ENCODE measurements at places on chromosomes 7 and 10.
A peak's percentile ranks its signal among the peaks of the same experiment; 100 is the strongest.

DNA sequence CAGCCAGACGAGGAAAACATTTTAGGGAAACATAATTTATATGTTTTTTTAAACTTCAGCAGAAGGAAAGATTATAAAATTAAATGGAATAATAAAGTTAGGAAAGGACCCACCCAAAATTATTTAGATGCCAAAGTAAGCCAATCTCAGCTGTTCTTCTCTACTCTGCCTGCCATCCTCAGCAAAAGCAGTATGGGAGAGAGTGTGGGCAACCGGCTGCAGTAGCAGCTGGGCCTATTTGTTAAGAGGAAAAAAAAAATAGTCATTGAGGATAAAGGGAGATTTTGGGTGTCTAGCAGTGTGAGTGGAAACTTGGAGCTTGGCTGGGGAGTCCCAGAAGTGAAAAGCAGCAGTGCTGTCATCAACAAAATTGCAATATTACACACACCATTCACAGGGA, 15.4 kb downstream of the SEMA3E start:
- DNase-seq, result no peak

DNA sequence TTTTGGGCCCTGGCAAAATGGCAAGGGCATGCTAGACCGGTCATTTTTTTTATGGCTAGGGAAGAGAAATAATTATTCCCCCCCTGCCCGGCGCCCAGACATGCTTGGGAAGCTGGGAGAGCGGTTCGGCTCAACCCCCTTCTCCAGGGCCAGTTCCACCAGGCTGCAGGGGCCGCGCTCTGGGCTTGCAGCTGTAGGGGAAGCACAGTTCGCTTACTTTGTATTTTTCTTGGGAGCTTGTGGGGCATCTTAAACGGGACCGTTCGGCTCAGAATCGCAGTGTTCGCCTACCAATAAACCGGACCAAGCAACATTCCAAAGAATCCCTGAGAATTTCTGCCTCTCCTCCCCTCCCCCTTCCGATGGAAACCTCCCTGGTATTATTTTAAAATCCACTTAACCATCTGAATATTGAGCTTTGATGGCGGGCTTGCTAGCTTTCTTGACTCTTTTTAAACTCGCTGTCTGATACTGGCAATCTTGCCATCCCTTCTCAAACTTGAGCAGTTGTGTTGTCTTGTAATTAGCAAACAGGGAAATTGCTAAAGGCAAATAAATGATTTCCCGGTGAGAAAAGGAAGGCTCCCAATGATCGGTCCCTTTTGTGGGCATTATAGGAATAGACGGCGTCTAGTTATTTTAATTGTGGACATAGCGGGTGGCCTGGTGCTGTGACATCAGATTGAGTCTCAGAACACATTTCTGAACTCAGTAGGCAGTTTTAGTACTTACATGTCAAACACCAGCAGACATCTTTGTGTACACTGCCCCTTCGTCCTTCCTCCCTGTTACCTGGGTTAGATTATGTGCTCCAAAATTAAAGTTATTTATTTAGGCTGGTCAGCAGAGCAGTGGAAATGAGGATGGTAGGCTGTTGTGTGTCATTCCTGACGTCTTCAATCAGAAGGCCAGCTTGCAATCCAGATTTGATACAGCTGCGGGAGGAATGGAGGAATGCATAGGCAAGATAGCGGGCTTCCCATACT, 3.4 kb downstream of the TCF7L2 start:
- peak; percentile 76 for DNase-seq

DNA sequence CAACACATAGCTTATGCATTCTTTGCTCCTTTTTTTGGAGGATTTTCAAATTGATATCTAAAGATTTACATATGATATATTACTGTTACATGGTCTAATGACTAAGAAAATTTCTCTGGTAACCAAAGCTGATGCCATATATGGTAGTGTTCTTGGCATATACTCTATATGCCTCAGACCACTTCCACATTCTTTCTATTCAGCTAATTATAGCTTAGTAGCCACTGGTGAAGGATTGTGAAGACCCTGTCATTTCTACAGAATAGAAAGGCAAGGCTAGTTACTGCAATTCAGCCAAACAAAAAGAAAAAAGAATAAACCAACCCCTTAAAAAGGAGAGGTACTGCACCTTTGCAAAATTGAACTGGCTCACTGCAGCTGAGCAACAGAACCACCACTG, 3.7 kb downstream of the PURB start:
- no peak for DNase-seq

DNA sequence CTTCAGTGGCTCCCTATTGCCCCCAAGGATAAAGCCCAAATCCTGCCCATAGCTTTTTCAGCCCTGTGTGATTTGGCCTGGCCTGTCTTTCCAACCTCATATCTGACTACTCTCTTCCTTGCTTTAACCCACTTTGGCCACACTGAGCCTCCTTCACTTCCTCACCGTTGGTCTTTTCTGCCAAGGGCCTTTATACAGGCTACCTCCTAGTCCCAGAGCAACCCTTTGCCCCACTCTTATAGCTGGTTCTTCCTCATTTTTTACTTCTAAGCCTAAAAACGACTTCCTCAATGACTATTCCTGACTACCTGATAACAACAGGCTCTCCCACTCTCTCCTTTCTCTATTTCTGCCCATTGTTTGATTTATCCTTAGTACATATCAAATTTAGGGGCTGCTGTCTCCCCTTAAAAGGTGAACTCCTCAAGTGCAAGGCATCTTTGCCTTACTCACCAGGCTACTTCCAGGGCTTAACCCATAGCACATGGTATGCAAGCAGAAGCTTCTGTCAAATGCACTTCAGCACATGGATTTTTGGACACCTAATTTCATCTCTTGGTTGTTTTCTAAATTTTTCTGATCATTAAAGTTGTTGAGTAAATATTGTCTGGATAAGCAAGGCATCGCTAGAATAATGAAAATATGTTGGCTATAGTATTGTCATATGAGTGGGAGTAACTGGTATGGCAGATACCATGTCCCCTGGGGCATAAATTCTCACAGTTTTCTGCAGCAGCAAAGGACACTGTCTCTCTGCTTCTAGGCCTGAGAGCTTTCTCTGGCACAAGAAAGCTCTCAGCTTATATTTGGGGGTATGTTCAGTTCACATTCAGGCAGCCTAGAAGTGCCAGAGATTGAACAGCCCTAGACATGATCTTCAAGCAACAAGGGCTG, 201.5 kb upstream of the GPR26 start:
- DNase-seq, result no peak

- DNase-seq, result no peak
Observed at GRCh38 chr7:84900215-84900614, 286.6 kb downstream of the SEMA3D start.

DNA sequence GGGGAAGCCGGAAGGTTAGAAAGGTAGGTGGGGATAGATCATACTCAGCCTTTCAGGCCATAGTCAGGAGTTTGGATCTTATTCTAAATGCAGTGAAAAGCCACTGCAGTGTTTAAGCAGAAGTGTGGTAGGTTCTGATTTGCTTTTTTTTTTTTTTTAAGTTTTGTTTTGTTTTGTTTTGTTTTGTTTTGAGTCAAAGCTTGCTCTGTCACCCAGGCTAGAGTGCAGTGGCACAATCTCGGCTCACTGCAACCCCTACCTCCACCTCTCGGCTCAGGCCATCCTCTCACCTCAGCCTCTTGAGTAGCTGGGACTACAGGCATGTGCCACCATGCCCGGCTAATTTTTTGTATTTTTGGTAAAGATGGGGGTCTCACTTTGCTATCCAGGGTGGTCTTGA, 23.5 kb downstream of the RHOBTB1 start:
- no peak for DNase-seq

DNA sequence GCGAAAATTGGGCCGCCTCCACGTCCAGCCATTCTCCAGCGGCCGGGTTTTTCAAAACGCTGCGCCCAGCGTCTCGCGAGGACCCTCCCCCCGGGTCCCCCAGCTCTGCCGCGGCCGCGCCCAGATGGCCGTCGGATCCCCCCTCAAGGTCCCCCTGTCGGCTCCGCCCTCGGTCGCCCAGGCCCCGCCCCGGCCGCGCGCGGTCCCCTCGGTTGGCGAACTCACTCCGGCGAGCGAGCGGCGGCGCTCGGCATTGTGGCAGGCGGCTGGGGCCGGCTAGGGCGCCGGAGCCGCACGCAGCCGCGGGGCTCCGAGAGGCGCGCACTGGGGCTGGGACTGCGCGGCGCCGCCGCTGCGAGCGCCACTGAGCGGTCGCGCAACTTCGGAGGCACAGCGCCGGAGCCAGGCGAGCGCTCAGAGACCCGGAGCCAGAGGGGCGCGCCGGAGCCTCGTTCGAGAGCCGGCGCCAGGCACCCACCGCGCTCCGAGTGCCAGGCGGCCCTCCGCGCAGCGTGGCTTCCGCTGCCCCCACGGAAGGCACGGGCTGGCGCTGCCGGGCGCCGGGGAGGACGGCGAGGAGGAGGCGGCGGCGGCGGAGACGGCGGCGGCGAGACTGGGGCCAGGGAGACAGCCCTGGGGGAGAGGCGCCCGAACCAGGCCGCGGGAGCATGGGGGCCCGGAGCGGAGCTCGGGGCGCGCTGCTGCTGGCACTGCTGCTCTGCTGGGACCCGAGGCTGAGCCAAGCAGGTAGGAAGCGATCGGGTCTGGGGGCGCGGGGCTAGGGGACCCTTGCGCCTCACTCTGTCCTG, at the start of gene UNC5B:
UNC5B (plus strand) TSS at position 253 of the 809 bp plus-strand sequence; CDS start at position 669, 416 bp downstream.
- peak; percentile 96 for DNase-seq

- no peak for DNase-seq
Observed at GRCh38 chr7:32161708-32162107, 91.5 kb upstream of the PDE1C start.

- DNase-seq, result no peak
Observed at GRCh38 chr7:64849250-64849923, 53.7 kb upstream of the ZNF273 start.

- no peak for DNase-seq
Observed at GRCh38 chr7:149714910-149715471, 58.4 kb downstream of the ZNF467 start.

GRCh38 chr7:76238326-76238725, 36.6 kb downstream of the SRRM3 start:
- peak; percentile 47 for DNase-seq

DNA sequence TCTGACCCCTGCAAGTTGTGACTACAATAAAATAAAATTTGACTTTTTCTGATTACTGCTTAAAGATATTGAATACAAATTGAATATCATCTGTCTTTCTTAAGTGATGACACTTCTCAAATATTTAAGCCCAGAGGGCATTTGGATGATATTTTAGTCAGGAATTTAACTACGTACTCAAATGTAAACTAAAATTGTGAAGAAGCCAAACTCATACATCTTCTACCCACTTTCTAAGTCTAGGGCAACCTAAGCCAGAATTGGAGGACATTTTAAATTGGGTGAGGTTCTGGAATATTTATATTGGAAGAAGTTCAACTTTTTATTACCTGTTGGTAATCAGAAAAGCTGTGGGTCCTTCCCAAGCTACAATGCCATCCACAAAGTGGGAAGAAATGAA, 149.1 kb upstream of the WDR11 start:
- no peak for DNase-seq

DNA sequence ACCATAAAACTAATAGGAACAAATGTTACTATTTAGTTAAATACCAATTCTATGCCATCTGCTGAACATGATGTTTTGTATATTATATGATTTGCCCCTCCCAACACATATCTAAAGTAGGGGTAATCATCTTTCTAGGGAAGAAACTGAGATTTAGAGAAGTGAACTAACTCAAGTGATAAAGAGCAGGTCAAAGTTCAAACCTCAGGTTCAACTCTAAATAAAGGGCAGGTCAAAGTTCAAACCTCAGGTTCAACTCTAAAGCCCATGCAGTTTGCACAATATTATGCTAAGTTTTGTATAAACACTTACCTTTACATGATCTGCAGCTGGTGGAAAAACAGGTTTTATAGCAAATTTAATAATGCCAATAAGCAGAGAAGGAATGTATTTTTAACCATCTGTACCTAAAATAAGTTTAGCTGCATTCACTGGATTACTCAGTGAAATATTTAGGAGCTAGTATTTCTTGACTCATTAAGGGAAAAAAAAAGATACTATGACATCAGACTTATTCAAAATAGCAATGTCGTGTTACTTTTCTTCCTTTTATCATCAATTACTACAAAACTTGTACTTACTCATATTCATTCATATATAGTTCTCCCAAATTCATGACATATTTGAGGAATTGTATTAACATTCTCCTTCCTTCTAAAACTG, 1194.3 kb upstream of the CELF2 start:
- no peak for DNase-seq

DNA sequence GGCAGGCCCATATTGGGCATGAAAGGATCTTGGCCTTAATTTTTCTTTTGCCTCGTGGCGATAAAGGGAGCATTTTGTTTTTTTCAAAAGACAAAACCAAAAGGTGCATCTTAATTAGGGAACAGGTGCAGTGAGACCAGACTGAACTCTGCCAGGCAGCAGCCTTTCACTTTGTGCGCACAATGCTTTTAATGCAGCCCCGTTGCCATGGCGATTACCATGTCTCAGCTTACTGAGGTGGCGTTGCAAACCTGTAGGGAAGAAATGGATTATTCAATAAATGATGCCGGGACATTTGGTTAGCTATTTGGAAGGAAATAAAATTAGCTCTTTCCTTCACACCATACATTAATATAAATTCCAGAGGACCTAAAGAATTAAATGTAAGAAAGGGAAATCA, 61.9 kb downstream of the MYL10 start:
- DNase-seq, result peak; percentile 41

DNA sequence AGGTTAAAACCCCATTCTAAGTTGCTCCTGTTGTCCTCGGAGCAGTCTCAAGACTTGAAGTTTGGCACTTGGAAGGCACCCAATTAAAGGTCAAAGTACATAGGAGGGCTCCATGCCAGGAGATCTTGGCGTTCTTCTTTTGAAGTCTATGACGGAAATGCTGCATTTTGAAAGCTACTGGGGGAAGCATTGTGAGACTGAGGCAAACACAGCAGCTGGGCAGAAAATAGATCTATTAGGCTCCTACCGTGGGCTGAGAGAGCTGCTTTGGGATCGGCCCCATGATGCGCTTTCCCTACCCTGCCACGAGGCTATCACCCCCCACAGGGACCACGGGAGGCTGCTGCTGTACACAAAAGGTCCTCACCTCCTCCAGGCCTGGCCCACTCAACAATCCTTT, 20.0 kb downstream of the KIAA1549 start:
- DNase-seq, result no peak

- no peak for DNase-seq
Observed at GRCh38 chr10:84200537-84201243, 6.4 kb downstream of the CDHR1 start.

DNA sequence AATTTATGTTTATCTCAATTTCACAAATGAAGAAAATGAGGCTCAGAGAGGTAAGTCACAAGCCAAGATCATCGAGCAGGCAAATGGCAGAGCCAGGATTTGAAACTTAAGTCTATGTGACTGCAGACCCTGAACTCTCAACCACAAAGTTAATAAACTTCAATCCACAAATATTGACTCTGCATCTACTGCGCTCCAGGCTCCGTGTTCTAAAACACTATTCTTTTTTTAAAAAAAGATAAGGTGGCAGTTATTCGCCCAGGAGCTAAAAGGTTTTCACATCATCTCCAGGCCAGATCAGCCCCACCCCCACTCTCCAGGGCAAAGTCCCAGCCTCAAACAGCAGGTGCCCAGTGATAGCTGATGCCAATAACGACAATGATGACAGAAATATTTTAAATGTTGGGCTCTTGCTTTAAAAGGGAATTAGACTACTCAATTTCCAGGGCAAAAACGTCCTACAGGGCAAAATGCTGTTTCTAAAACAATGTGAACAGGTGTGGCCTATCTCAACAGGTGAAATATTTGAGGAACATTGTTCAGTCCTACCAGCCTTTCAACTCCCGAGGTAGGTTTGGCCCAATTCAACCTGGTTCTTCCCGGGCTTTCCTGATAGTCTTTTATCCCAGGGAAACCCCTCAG, 85.2 kb downstream of the SORBS1 start:
- peak; percentile 53 for DNase-seq

- DNase-seq, result peak; percentile 20
Observed at GRCh38 chr10:129771576-129771975, 192.5 kb downstream of the EBF3 start.

GRCh38 chr10:71799608-71800453, 26.5 kb upstream of the VSIR start:
- no peak for DNase-seq
